ENCODE measurements at places on chromosomes 16 and 17.

DNA sequence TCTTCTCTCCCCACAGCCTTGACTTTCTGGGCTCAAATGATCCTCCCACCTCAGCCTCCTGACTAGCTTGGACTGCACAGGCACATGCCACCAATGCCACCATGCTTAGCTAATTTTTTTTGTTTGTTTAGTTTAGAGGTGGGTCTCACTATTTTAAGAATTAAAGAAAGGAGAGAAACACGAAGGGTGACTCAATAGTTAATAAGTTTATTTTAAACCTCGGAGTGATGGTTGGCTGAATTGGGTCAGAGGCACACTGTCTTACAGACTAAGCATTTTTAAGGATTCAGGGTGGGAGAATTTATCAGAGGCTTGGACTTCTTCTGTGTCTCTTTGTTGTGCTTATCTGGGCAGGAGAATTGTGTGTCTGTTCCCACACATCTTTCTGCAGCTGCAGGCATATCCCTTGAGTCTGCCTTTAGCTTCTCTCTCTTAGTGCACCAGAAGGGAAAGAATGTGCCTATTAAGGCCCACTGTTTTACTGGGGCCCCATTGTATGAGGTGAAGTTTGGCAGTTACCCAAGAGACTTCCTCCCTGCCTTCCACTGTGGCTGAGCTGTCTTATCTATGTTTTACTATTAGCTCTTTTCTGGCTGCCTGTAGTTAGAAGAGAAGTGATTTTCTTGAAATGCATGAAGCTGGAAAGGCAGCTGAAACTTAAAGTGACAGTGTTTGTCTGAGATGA lies 2172.0 kb downstream of the TP53TG3F start:
- DNase-seq = no peak

DNA sequence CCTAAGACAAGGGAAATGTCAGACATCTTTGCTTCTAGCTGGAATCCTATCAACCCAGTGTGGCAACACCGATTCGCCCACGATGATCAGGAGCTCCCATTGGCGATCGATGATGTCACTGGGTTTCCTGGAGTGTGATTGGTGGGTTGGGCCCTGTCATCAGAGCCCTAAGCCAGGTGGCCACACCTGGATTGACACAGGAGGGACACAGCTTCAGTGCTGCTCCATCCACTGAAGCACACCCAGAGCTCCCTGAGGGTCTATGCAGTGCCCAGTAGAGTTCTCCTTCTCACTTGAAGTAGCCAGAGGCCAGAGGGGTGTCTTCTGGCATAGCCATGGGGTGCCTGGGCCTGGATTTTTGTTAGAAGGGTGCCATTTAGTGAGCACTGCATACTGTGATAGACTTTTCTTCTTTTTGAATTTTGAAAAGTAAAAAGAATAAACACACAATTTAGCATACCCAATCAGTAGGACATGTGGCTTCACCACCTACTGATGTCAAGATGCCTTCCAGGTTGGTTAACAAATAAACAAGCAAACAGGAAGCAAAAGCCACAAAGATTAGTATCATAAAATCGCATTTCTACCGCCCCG lies 77.6 kb downstream of the CMIP start:
- no peak for DNase-seq

DNA sequence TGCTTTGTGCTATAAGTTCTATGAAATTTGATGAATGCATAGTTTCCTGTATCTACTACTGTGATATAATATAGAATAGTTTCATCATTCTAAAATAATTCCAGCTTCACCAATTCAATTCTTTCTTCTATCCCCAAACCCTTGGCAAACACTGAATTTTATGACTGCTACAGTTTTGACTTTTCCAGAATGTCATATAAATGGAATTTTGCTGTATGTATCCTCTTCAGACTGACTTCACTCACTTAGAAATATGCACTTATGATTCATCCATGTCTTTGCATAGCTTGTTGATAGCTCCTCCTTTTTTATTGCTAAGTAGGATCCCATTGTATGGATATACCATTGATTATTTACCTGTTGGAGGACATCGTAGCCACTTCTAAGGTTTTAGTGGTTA lies 89.1 kb upstream of the HS3ST3A1 start:
- DNase-seq = no peak

DNA sequence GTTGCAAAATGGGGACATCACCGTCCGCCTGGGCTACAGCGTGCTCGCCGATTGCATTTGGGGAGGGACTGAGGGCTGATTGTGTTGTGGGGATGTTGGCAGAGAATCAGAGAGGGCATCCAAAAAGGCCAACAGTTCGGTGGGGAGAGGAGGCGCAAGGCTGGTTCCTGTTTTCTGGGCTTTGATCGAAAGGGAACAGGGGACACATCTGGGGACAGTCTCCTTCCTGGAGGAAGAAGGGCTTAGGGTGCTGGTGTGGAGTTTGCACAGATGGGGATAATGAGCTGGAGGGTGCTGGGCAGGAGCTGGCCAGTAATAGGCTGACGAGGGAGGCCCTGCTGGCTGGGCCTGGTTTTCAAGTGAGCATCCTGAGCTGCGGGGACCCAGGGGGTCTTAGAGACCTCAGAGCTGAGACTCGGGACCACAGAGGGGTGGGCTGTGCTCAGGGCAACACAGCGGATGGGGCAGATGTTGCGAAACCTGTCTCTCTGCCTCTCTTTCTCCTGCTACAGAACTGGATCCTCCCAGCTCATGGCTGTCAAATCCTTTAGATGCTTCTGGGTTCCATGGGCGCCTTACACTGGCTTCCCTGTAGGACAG lies 288.7 kb downstream of the SEC14L1 start:
- no peak for DNase-seq

DNA sequence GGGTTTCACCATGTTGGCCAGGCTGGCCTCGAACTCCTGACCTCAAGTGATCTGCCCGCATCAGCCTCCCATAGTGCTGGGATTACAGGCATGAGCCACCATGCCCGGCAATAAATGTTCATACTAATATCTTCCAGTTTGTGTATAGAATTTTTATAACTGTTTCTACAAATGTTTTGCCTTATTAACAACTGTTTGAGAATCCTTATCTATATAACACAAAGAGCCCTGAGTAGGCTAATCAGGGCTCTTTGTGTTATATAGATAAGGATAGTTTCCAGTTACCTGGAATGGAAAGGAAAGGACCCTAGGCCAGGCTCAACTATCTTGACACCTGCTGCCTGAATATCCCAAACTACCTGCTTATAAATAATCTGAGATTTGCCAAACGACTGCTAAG lies 16.9 kb downstream of the TERF2 start:
- no peak for DNase-seq

- no peak for DNase-seq
Measured at GRCh38 chr17:33112763-33113162, 121.1 kb downstream of the SPACA3 start.

- DNase-seq = no peak
Measured at GRCh38 chr16:24119807-24120206, 136.3 kb upstream of the CACNG3 start.

DNA sequence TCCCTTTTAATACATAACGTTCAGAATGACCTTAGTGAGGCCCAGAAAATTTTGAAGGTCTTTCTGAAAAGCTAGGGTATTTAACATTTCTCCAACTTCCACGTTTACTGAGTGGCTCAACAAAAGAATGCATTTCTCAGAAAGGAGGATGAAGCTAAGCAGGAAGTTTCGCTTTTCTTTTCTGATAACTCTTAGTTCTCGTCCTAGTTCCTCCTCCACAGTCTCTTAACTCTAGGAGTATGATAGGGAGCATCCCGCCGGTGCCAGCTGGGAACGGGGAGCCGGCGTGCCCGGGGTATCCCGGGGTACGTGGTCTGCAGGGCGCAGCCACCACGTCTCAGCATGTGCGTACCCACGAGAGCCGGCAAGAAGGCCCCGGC lies 363 bp downstream of the KARS1 start:
- no peak for DNase-seq

DNA sequence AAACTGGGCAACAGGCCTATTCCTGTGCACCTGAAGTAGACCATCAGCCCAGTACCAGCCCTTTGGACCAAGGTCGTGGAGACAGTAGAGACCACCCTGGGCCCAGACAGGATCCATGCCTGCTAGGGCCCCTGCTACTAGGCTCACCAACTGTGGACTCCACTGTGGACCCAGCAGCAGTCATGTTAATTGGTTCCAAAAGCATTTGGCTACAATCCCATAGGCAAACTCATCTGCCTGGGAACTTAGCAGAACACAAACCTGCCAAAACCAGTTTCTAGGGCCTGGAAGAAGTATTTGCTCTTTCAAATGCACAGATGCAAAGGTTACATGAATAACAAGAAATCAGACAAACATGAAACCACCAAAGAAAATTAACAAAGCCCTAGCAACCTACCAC lies 53.1 kb downstream of the ACSM2A start:
- DNase-seq = no peak

DNA sequence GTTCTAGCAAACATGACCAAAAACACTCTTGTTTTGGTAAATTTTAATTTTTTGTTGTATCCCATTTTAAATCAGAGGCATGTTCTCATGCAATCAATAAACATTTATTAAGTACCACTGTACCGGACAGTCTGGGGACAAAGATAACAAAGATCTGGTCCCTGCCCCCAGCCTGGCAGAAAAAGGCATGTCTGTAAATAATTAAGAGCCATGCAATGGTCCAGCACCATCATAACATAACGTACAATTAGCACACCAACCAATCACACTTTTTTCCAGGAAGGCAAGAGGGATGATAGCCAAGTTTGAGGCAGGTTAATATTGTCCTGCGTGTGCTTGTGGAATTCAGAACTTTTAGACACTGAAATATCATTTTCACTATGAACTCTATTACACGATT lies 3.5 kb downstream of the KCNJ16 start:
- no peak for DNase-seq

GRCh38 chr17:81492202-81492601 lies 20.4 kb downstream of the ACTG1 start:
- no peak for DNase-seq

DNA sequence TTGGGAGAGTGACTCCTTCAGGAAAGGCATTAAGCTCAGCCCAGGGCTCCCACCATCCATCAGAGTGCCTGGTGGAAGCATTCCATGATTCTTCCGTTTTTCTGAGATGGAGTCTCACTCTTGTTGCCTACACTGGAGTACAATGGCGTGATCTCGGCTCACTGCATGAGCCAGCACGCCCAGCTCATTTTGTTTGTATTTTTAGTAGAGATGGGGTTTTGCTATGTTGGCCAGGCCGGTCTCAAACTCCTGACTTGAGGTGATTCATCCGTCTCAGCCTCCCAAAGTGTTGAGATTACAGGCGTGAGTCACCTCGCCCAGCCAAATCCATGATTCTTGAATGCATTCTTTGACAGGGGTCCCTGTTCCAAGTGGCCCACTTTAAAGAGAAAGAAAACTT lies 23.1 kb downstream of the MIS12 start:
- no peak for DNase-seq

- DNase-seq = no peak
Measured at GRCh38 chr16:13561291-13562070, 358.5 kb upstream of the ERCC4 start.

DNA sequence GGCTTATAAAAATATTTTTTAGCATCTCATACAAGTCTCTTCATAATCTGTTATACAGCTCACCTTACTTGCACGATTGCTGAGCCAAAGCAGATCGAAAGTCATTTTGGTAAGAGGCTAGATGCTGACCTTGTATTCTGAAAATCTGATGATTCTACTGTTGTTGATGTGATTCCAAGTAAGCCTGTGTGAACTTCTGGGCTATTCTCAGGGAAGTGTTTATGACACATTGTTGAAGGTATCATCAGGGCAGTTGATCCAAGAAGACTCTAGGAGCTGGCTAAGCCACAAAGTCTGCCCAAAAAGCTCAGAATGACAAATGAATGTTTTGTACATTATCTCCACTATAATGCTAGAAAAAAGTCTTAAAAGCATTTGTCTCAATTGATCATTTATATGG lies 16.0 kb downstream of the OMG start:
- no peak for DNase-seq

DNA sequence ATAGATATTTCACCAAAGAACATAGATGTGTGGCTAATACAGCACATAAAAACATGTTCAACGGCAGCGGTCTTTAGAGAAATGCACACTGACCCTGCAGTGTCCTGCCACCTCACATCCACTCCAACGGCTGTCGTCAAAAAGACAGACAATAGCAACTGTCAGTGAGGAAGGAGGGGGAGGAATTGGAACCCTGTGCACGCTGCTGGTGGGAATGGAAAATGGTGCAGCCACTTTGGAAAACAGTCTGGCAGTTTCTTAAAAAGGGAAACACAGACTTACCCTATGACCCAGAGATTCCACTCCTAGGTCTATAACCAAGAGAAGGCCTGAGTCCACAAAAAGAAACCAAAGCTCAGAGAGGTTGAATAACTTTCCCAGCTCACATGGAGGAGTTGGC lies 7.7 kb downstream of the CEP295NL start:
- no peak for DNase-seq

- DNase-seq = no peak
Measured at GRCh38 chr17:56801459-56802178, 32.1 kb downstream of the C17orf67 start.

DNA sequence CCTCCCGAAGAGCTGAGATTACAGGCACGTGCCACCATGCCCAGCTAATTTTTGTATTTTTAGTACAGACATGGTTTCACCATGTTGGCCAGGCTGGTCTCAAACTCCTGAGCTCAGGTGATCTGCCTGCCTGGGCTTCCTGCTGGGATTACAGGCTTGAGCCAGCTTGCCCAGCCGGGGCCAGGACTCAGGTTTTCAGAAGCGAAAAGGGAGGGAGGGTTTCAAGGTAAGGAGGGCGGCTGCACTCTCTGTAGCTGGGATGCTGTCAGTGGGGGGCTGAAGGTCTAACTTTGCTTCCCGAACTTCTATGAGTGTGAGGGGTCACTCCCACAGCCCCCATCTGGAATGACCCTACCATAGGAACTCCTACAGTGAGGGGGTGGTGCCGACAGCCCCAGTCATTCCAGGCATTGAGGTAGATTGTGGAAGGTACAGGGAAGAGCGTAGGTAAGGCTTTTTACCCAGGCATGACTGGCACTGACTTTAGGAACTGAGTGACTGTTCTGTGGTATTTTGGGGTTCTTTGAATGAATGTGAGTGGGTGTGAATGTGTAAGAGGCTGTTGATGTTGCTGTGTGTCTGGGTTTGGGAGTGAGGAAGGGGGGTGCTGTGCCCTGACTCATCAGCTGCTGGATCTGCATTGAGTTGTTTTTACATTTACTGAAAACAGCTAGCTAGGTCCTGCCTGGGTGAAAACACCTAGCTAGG lies 3.8 kb upstream of the C1QL1 start:
- no peak for DNase-seq

DNA sequence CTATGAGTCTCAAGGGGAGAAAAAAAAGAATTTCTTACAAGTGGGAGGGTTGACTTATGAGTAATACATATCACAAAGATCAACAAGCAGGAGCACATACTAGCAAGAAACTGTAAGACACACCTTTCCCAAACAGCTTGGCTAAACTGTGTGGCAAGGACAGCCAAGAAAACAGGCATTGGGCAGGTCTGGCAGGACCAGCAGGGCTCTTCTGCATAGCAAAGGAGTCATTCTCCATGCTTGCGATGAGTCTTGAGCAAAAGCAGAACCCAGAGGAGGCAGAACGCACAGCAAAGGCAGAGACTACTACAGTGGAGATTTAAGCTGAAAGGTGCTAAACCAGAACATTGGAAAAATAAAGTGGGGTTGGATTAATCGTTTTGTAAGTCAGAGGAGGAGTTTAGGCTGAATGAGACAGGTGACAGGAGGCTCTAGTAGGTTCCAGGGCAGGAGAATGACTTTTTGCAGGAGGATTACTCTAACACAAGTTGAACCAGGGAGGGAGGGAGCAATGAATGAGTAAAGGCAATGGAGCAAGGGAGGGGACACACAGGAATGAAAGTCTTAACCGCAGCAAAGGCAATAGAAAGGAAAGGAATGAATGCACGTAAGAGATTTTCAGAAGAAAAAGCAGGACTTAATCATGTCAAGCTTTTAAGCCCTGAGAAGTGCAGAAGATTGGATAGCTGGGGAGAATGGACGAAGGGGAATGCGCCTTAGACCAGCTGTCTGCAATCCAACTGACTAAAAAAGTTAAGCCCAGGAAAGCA lies 2.7 kb downstream of the N4BP1 start:
- no peak for DNase-seq

All from activated naive CD8-positive, alpha-beta T cell treated with anti-CD3 and anti-CD28 coated beads, Interleukin-2, amount 10 ng/mL, durations not matched to agents 7 days and 5 days (primary cell).